Fibroblast of villous mesenchyme (primary cell): ENCODE measurements at places on chromosomes 6 and 20.
A peak's percentile ranks its signal among the peaks of the same experiment; 100 is the strongest.

- no peak for DNase-seq
These were observed 65.4 kb upstream of the BEND6 start for GRCh38 chr6:56889492-56889891.

DNA sequence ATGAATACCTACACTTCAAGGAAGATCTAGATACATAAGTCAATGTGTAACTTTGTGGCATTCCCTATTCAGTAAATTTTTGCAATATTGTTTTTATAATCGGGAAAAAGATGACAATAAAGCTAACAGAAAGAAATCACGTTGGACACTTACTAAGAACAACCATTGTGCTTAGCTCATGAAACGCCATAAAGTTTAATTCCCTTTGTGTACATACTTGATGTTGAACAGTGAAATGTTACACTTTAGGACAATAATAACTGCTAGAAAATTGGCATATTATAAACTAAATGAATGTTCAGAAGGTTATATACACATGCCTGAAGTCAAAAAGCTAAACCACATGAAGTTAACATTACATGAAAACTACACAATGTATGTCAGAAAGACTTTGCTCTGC lies 153.2 kb downstream of the TASP1 start:
- no peak for DNase-seq

DNA sequence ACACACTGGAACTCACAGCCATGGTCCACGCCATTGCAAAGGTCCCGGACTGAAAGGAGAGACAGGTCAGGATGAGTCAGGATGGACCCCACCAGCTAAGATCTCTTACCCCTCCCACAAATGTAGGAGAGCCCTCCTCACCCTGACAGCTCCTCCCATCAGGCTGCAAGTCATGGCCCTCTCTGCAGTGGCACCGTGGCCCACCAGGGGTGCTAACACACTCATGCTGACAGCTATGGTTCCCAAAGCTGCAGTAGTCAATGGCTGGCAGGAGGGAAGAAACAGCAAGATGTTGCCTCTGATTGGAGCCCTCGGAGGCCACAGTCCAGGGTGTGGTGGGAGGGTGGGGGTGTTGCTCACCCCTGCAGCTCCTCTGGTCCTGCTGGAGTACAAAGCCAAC lies 5.7 kb upstream of the RBPJL start:
- no peak for DNase-seq

GRCh38 chr6:83176246-83176645 lies 16.8 kb downstream of the PGM3 start:
- peak; percentile 95 for DNase-seq

- DNase-seq: no peak
These were observed 3.4 kb downstream of the TEAD3 start for GRCh38 chr6:35493307-35493983.

DNA sequence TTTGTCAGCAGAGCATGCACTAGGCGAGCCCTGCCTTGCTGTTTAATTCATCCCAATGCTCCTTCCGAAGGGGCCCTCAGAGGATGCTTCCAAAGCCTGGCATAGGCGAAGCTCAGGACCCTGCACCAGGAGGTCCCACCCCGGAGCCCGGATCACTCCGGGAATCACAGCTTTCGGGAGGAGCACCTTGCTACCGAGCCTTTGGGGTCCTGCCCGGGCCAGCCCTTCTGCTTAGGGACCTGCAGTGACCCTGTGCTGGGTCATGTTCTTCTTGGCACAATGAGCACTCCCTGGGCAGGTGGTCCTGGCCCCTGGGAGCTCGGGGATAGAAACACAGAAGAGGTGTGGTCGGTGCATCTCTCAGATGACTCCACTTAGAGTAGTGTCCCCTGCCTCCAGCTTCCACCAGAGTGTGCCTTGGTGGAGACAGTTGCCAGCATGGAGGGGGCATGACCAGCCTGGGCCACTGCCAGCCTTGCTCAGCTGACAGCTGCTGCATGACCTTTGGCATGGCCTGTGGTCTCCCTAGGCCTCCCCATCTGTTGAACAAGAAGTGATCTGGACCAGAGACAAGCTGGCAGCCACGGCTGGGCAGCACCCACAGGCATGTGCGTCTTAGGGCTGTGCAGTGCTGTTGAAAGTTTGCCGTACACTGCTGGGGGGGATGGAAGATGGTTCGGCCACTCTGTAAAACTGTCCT lies 44.7 kb upstream of the SLCO4A1 start:
- no peak for DNase-seq

GRCh38 chr6:68639211-68639610 lies 4.1 kb downstream of the ADGRB3 start:
- DNase-seq: no peak

GRCh38 chr20:32439132-32439829 lies 81.2 kb downstream of the ASXL1 start:
- no peak for DNase-seq

DNA sequence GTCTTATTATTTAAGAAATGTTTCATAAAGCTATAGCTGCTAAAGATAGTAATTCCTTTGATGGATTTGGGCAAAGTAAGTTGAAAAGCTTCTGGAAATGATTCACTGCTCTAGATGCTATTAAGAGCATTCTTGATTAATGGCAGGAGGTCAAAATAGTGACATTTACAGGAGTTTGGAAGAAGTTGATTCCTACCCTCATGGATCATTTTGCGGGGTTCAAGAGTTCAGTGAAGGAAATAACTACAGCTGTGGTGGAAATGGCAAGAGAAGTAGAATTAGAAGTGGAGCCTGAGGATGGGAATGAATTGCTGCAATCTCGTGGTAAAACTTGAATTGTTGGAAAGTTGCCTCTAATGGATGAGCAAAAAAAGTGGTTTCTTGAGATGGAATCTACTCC lies 316.1 kb downstream of the UTRN start:
- no peak for DNase-seq

- DNase-seq: no peak
These were observed 20.9 kb downstream of the DEK start for GRCh38 chr6:18243302-18243893.

DNA sequence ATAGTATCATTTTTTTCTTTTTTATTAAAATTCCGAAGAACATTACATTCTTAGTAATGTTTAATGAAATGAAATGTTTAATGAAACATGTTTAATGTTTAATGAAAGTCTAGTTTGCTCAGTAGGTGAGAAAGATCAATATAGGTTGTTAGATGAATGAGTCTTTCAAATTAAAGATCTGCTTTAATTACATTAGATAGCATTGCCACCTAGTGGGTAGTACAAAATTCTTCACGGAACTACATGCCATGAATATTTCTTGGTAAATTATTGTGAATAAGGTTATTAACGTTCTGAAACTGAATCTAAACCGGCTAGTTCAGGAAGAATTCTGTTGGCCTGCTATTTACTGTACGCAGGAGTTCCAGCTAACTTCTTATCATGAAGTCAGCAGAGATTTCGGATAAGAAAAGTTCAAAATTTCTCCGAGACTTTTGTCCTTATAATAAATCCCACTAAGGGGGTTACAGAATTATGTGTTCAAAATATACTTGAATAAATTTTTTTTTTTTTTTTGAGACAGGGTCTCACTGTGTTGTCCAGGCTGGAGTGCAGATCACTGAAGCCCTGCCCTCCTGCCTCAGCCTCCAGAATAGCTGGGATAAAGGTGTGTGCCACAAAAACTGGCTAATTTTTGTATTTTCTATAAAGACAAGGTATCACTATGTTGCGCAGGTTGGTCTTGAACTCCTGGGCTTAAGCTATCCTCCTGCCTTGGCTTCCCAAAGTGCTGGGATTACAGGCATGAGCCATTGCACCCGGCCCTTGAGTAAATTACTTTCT lies 7.9 kb upstream of the GMNN start:
- peak; percentile 48 for DNase-seq

DNA sequence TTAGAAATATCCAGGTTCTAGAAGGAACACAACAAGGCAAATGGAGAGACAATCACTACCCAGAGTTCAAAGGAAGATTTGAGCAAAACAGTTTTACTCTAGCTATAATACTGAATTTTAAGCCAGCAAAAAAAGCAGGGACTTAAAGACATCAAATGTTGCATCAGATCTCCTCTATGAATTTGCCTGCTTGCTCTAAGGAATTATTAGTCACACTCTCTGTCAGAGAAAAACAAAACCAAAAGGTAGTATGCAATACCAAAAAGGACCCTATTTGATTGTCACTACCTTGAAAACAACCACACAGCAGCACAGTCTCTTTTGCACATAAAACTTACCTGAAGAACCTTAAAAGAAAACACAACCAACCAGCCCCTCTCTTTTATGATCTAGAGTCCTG lies 46.3 kb downstream of the BTBD9 start:
- DNase-seq: peak; percentile 14

DNA sequence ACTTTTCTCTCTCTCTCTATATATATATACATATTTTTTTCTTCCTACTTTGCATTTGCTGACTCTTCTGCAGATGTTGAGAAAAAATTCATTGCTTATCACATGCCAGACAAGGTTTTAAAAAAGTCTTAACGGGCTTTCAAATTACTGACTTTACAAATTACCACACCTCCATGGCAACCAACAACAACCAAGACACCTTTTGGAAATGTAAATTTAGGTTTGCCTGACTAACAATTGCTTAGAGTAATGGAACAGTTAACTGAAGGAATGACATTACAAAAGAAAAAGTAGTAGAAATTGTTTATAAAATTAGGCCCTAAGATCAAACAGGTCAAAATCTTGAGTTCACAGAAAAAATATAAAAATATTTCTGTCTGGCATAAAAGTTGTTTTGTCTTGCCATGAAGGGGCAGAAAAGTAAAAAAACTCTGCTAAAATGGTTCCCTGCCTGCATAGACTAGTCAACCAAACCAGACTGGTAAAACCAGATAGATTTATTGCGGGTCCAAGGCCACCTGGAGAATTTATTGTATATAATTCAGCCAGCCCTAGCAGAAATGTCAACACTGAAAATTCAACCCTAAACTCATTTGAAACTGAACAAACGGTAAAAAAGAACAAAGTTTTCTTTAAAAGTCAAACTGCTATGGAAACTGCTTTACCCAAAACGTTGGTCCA lies 92.8 kb upstream of the FRMD1 start:
- DNase-seq: no peak

DNA sequence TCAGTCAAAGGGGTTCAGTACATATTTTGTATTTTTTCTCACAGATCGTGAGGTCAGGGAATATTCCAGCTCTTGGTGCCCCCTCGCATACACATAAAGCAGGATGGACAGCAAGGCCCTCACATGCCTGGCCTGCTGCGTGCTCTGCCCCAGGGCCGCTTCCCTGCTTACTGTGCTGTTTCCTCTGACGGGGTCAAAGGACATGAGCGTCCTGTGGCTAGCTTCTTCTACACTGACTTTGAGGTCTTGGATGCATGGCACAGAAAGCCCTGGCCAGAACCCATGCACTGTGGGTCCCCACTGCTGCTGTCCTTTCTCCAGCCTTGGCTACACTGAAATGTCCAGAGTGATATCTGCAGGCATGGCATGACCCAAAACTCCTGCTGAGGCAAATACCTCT lies 92.5 kb upstream of the GGTLC1 start:
- no peak for DNase-seq

DNA sequence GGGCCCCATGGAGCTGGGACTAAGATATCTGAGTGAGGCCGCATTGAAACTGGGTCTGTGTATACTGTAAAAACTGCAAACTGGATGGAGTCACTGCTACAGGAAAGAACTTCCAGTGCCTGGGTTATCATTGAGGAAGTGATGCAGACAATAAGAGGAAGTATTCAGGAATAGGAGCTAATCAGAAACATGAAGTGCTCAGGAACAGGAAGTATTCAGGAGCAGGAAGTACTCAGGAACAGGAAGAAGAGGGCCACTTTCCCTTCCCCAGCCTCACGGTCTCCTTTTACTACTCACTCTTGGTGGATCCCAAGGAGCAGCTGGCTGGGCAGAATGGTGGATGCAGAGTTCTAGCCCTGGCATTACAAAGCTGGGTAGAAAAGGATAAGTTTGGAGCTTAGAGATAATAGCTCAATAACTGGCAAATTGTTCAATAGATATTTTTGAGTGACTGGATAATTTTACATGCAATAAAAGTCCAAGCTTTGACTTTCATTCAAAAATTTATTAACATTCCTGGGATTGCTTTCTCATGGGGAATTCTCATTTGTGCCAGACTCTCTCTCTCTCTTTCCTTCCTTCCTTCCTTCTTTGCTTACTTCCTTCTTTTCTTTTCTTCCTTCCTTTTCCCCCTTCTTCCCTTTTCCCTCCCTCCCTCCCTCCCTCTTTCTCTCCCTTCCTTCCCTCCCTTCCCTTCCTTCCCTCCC lies 82.2 kb upstream of the PAX1 start:
- no peak for DNase-seq

- DNase-seq: no peak
These were observed 8.6 kb upstream of the CLIC5 start for GRCh38 chr6:46024124-46024769.

DNA sequence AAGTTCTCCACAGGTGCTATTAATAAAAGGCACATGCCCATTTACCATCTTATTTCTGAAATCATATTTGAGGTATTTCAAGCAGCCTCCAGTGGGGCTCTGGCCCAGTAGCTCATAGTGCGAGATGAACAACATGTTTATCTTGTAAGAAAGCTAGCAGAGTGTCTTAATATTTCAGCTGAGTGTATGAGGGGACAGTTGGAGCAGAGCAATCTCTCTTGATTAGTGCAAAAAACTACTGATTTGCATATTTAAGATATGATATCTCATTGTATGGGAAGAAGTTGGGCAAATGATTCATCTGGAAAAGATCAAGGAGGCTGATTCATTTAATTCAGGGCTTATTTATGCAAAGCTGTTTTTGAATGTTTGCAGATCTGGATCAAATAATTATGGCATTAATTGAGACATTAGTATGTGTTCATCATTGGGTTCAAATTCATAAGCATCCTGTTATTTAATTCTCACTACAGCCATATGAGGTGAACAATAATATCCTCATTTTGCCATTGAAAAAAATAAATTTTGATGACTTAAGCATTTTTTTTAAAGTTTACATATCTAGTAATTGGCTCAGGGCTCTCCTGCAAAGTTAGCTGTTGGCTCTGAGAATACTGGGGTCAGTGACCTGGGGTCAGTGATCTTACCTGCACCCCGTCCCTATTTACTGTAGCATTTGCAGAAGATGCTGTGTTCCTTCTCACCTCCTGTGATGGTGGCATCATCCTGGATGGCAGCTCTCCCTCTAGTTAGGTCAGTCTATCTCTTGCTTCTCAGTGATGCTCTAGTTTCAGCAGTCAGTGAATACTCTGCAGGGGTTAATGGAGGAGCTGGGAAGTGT lies 24.1 kb upstream of the GCLC start:
- DNase-seq: no peak

GRCh38 chr6:5537967-5538366 lies 276.7 kb downstream of the FARS2 start:
- peak; percentile 16 for DNase-seq

GRCh38 chr6:157291356-157291755 lies 32.0 kb downstream of the TMEM242 start:
- no peak for DNase-seq

DNA sequence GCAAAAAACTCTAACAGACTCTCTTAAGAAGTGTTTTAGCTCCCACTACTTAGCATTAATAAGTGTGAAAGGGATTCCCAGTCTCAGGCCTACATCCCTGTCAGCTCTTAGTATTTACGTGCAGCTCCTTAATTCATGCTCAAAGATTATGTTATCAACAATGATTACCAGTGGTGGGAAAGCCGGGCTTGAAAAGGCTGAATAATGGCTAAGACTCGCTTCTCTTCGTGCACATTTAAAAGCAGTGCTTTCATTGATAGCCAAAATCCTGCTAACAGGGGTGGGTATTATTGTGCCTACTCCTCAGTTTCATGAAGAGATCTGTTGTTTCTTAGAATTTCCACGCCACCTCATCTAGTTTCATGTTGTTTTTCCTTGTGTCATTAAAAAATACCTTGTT lies 518.8 kb downstream of the GRIK2 start:
- no peak for DNase-seq

- peak; percentile 29 for DNase-seq
These were observed 41.9 kb downstream of the PLEKHG1 start for GRCh38 chr6:150641398-150642139.

GRCh38 chr6:147759093-147759492 lies 250.6 kb downstream of the SAMD5 start:
- peak; percentile 71 for DNase-seq
